LNCaP clone FGC (cell line): ENCODE measurements at places on chromosomes 7 and 10.

DNA sequence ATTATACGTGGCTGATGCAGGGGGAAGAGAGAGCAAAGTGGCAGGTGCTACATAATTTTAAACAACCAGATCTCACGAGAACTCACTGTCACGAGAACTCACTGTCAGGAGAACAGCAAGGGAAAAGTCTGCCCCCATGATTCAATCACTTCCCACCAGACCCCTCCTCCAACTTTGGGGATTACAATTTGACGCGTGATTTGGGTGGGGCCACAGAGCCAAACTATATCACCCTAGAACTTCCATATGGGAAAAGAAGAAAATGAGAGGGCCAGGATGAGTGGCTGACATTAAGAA lies 15.8 kb downstream of the EZH2 start:
- no peak for DNase-seq

DNA sequence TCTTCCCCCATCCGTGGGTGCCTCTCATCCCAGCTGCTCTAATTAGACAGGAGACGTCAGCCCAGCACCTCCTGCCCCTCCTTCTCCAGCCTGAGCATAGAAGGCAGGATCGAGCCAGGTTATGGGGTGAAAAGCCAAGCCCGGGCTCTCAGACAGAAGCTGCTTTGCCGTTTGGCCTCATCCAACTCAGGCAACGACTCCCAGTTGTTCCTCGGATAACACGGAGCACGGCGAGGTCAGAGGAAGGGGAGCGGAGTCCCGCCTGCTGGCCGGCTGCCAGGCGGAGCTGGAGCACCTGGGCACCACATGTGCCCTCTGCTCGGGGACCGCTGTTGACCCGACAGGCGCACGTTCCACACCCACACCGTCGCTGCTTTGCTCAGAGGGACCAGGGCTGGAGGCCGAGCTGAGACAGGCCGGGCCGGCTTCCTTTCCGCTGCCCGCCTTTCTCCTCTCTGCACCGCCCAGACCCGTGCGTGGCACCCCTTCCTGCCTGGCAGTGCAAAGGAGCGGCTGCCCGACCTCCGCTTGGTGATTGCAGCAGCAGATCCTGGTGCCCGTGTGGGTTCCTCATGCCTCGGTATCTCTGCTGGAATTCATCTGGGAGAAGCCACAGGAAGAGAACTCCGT lies 21.6 kb upstream of the UNCX start:
- DNase-seq: no peak

DNA sequence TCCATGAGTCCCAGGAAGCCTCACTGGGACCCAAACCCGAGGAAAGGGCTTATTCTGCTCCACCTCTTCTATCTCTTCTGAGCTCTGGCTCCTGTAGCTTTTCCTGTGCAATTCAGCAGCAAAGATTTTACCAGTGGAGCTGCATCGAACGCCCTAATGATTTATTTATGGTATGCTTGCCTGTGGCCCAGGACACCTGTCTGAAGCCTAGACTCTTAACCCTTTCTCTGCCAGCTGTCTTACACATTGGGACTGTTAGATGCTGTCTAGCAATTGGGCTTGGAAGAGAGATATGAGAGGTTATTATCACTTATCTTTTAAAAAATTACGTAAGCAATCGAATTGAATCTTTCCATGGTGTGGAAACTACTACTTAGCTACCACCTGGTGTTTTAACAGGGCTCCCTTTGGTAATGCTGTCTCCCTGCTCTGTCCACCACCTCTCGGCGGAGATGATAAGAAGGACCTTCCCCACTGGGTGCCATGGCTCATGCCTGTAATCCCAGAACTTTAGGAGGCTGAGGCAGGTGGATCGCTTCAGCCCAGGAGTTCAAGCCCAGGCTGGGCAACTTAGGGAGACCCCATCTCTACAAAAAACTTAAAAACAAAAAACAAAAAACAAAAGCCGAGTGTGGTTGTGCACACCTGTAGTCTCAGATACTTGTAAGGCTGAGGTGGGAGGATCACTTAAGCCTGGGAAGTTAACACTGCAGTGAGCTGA lies 8.8 kb downstream of the ACSL5 start:
- no peak for DNase-seq

GRCh38 chr10:88097092-88097516 lies 233.7 kb downstream of the PTEN start:
- DNase-seq: no peak

- DNase-seq: no peak
Observed at GRCh38 chr7:28018020-28018419, 162.6 kb downstream of the JAZF1 start.

GRCh38 chr7:27175626-27176523 lies 1.8 kb upstream of the HOXA10 start:
- no peak for DNase-seq

- DNase-seq: no peak
Observed at GRCh38 chr10:62915158-62915557, 99.0 kb upstream of the EGR2 start.

DNA sequence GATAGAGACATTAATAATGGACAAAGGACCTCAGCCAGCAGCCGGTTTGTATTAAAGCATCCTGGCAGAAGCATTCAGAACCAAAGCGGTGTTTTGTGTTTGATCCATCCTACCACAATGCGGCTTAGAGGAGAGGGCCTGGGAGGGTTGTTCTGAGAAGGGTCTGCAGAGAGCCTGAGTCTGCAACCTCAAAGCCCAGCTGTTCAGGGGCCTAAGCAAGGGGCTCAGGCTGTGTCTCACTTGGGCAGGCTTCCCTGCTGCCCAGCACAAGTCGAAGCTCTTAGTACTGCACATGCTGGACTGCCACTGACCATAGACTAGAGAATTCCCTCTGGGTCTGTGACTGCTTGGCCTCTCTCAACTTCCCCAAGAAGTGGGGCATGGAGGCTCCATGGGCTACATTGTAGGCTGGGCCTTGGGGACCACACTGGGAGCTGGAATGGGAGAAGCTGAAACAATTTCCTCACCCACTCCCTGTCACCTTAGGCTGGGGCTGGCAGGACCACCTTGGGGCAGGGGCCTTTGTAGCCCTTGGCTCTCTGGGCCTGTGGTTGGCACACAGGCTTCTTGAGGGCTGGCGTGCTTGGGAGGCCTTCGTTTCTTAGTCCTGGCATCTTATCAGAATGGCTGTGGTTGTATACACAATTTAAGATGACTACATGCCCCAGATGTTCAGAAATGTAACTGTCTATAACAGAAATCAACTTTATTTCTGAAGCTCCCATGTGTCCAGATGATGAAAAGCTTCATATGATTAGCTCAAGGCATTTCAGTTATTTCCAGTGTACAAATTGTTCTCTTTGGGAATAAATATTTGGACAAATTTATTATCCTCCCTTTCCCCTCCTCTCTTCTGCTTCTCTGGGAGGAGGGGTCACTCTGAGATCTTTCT lies 44.5 kb downstream of the LRRC18 start:
- no peak for DNase-seq

GRCh38 chr10:133072720-133073390 lies 14.9 kb upstream of the ADGRA1 start:
- DNase-seq: no peak

GRCh38 chr10:93827056-93827804 lies 66.5 kb upstream of the SLC35G1 start:
- DNase-seq: no peak

- no peak for DNase-seq
Observed at GRCh38 chr10:74822521-74823089, 3.8 kb upstream of the KAT6B start.

DNA sequence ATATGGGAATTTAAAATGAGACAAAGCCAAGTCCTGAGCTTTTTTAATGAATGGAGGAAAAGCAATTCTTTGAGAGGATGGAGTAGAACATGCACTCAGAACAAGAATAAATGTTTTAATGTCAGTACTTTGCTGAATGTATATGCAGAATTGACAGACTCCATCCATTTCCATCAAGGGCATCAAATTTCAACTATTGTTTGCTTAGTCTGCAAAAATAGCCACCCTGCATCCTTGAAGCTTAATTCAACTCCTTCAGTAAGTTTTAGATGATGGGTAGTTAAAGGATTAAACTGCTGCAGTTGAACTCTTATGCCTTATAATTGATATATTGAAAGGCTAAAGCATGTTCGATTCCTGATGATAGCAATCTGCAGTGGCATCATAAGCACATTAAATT lies 99.7 kb upstream of the IFRD1 start:
- DNase-seq: no peak

GRCh38 chr7:123935436-123936381 lies 10.7 kb downstream of the SPAM1 start:
- DNase-seq: no peak

- DNase-seq: peak; percentile 80
Observed at GRCh38 chr10:35546824-35547225, 58.3 kb upstream of the GJD4 start.

- DNase-seq: no peak
Observed at GRCh38 chr7:4962872-4963775, 4.1 kb upstream of the MMD2 start.

DNA sequence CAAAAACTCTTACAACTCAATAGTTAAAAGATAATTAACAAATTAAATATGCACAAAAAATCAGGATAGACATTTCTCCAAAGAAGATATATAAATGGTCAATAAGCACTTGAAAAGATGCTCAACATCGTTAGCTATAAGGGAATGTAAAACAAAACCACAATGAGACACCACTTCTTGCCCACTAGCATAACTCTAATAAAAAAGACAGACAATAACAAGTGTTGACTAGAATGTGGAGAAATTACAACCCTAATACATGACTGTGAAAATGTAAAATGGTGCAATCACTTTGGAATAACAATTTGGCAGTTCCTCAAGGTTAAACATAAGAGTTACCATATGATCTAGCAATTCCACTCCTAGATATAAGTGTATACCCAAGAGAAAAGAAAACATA lies 74.3 kb upstream of the PCGF5 start:
- DNase-seq: no peak

DNA sequence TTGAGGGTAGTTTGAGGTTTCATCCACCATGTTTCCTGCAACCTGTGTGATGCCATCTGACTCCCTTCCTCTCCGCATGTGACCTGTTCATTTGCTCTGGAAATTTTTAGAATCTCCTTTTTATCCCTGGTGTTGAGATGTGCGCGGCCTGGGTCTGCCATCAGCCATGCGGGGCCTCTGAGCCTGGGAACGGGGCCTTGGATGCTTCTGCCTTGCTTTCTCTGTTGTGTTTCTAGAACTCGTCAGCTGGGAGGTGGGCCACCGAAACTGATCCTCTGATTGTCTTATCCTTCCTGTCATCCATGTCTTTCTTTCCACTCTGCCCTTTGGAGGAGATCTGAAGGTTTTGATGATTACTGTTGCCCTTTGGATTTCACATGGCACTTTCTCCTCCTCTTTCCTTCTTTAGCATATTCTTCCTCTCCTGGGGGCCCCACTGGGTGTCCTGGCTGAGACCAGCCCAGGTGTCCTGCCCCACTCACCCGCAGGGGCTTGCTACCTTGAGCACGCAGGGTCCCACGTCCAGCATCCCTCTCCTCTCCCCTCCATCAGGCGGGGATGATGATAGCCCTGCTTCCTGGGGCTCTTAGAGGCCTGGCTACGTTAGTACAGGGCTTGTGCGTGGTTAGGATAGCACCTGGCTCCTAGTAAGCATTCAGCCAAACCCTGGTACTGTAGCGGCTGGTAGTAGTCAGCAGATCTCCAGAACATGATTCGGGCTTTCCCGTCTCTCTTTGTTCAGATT lies 29.9 kb downstream of the PPP2R2D start:
- no peak for DNase-seq

- no peak for DNase-seq
Observed at GRCh38 chr10:24132741-24133140, 76.2 kb upstream of the KIAA1217 start.

DNA sequence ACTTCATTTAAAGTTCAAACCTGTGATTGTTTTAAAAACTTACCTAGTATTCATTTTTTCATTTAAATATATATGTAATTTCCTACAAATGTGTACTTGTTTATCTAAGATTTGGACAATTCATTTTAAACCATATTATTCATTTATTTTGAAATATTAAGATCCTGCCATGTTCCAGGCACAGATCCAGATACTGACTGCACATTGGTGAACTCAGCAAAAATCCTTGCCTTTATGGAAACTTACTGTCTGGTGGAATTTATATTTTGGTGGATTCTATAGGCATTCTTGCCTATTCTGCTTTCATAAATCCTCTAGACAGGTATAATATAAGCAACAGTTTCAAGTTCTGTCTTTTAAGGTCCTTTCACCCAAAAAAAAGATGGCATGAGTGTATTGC lies 48.3 kb upstream of the RPA3 start:
- DNase-seq: no peak

DNA sequence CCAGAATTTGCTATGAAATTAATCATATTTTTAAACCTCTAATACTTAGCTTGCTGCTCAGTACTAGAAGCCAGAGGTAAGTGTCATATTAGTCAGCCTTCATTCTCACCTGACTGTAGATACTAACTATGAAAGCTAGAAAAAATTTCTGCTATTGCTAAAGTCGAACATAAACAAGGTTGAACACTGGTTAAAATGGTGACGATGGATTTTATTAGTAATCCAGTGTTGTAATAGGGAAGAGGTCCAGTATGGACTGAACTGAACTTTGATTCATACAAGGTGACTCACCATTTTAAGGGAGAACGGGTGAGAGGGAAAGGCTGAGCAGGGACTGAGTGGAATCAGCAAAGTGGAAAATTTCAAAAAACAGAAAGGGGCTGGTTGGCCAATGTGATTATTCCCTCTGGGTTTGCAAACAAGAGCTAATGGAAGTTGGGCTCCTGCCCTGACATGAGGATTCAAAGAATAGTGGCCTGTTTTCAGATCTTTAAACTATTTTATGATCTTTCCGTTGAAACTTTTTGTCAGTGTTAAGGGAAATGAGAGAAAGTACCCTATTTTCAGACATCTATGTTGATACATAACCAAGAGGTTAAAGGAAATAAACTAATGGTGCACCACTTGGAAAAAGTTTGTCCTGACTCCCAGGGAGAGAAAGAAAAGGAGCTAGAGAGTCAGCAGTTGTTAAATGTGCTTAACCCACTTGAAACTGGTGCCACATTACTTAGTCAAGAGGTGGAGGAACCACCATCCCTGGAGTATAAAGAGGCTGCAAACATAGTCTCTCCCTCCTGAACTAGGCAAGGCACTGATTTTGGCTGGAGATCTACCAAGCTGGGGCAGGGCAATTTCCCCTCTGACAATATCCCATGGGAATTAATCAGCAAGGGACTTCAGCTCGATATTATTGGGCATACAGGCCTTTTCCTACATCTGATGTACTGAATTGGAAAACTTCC lies 15.3 kb upstream of the AKR1C1 start:
- peak; percentile 32 for DNase-seq

- DNase-seq: no peak
Observed at GRCh38 chr10:73887294-73888039, 13.1 kb upstream of the CAMK2G start.

DNA sequence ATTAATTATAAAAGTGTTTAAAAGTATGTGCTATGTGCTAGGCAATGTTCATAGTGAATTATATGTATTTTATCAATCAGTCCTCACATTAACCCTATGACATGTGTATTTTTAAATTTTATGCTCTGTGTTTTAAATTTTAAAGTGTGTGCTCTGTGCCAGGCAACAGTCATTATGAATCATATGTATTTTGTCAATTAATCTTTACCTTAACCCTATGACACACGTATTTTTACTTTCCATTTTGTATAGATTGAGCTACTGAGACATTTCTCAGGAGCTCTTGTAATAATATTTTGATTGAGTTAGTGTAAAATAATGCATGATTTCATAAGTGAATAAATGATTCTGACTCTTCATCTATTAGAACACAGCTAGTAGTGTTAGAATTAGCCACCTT lies 117.8 kb downstream of the THSD7A start:
- no peak for DNase-seq

GRCh38 chr7:48042216-48042615 lies 6.9 kb downstream of the C7orf57 start:
- no peak for DNase-seq
